Activated T-cell treated with anti-CD3 and anti-CD28 coated beads, Interleukin-2, amount 50 U/mL, for 1 hour (primary cell): ENCODE measurements at places on chromosomes 6 and 20.

DNA sequence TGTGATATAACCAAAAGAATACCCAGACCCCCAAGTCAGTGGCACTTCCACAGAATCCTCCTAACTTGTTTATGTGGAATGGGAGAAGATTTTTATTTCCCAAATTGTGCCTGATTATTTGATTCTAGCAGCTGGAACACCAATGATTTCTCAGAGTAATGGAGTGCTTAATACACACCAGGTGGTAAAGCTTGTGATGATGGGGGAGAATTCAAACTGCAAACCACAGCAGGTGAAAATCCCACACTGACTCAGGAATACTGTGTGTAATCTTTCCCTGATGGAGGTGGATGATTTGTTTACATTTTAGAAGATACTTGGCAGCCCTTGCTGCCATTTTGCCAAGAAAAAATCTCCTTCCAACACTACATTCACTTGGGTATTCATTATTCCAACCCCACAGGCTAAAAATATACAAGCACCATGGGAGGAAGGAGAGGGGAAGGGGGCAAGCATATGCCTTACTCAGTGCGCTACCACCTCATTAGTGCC is 212.7 kb upstream of the PLN start:
- no peak for DNase-seq

DNA sequence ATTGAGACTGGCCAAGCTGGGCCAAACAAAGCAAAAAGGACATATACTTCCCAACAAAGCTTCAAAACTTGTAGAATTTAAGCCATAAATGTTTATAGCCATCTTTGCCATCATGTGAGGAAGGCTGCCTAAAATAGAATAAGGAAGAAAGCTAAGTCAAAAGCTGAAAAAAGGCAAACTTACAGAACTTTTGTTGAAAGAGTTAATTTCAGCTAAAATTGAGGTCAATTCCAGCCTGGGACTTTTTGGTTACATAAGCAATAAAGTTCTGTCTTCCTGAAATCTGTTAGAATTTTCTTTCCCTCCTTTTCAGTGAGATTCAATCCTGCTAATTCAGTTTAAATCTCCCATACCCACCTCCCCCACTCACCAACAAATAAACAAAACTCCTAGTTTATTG is 227.9 kb upstream of the MARCKS start:
- DNase-seq = no peak

- peak; percentile 83 for DNase-seq
These were observed 14.5 kb downstream of the GNL1 start for GRCh38 chr6:30541515-30542403.

- no peak for DNase-seq
These were observed 12.9 kb downstream of the BTN2A1 start for GRCh38 chr6:26470643-26471042.

DNA sequence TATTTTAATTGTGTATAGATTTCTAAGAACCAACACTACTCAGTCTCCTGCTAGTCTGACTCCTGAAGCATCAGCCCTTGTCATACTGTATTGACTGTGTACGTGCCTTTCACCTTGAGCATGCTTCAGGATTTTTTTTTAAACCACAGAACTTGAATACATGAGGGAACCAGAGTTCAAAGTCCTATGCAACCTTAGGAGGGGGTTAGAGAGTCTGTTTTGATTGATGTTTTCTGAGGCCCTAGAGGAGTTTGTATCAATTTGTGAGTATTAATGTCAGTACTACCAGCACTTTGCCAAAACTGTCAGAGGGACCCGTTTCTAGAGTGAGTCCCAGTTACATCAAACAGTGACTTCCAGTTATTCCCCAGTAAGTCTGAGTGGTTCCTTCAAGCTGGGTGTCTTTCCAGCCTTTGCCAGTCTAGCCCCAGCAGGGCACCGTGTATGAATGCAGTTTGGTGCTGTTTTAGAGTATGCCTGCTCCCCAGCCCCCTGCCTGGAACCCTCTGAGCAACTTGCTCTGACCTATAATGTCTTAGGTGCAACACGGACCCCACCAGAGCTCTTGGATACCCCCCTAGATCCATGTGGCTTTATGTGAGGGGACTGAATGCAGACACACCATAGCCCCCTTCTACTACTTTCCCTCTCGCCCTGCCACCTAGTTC is 8.5 kb downstream of the TP53INP2 start:
- DNase-seq = no peak

GRCh38 chr6:36357872-36358225 is 21.2 kb upstream of the BNIP5 start:
- no peak for DNase-seq

DNA sequence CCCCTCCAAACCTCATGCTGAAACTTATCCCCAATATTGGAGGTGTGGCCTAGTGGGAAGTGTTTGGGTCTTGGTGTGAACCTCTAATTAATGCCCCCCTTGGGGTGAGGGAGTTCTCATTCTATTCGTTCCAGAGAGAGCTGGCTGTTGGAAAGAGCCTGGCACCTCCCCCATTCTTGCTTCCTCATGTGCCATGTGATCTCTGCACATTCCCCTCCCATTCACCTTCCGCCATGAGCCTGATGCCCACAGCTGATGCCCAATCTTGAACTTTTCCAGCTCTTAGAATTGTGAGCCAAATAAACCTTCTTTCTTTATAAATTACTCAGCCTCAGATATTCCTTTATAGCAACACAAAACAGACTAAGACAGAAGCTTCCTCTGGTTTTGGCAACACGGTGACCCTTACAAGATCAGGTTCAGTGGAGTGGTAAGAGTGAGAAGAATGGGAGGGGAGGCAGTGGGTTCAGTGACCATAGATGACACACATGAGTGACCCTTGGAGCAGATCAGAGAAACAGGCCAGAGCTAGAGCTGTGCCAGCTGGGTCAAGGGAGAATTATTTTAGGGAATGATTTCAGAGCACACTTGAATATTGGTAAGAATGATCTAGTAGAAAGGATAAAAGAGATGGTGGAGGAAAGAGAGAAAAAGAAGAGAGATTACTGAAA is 176.4 kb downstream of the LY86 start:
- no peak for DNase-seq

DNA sequence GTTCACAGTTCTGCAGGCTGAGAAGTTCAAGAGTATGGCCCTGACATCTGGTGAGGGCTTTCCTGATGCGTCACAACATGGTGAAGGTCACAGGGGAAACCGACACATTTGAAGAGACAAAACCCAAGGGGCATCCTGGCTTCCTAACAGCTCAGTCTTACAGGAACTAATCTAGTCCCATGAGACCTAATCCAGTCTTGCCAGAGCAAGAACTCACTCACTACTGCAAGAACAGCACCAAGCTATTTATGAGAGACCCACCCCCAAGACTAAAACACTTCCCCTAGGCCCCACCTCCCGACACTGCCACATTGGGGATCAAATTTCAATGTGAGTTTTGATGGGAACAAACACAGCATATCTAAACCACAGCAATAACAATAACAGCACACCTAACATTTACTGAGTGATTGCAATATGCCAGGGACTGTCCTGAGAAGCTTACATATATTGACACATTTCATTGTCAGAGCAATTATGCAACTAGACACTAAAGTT is 46.6 kb downstream of the TPBG start:
- DNase-seq = no peak

- no peak for DNase-seq
These were observed 79.9 kb upstream of the LY86 start for GRCh38 chr6:6508643-6509042.

GRCh38 chr20:31841928-31842327 is 3.5 kb downstream of the FOXS1 start:
- DNase-seq = no peak

DNA sequence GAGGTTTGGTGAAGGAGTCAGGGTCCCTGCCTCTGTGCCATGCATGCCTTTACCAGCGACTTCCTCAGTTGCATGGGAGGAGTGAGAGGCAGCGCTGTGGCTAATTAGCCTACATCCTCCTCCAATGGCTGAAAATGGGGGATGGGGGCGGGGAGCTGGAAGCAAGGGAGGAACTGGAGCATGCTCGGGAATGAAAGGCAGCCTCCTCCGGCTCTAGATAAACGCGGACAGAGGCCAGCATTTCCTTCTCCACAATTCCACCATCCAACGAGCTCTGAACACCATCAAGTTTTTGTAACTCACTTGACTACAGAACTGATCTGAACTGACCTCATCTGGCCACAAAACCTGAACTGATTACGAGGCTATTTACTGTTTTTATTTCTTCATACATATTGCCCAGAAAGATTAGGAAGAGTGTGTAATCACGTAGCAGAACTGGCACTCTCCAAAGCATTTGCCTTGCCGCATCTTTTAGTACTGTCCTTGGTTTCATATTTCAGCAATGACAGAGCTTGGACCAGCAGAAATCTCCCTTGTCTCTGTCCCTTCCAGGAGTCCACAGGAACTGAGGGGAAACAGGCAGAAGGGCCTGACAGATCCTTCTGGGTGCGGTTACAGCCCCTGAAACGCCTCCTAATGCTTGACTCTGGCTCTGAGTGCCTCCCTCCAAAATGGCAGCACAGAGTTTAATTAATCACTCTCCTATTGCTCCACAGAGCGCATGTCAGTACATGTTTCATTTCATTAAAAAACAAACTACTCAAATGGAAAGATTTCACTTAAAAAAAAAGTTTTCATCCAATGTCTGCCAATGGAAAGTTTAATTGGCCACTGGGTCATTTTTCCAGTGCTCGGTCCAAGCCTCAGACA is 58.2 kb upstream of the TRAF3IP2 start:
- no peak for DNase-seq

DNA sequence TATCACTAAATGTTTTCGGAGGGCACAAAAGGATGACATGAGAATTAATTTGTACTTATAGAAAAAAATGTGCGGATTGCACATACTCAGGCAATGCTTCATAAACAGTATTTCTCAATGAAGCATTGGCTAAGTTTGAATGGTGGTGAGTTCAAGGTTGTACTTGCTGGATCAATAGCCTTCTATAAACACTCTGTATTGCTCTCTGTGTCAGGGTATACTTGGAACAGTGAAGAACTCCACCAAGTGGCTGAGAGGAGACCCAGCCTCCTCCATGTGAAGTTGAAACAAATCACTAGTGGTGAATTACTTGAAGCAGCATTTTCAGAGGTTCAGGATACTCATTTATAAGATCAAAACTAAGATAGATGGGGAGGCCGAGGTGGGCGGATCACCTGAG is 360.6 kb downstream of the RIMS1 start:
- DNase-seq = no peak

DNA sequence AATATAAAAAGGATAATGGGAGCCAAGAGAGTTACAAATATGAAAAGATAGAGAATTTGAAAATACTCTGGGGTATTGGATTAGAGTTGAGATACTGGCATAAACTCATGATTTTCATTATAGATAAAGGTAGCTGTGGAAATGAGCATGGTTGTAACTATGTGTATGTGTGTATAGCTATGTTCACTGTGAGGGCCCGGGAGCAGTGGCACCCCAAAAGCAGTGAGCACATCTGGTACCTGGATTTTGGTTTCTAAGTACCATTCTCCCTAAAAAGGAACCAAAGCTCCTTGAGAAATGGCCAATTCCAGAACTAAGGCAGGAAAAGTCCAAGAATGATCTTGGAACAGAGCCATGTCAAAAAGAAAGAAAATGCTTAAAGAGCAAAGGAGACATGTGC is 202.4 kb upstream of the QKI start:
- DNase-seq = no peak

- no peak for DNase-seq
These were observed 39.5 kb downstream of the HDDC2 start for GRCh38 chr6:125262016-125263013.

DNA sequence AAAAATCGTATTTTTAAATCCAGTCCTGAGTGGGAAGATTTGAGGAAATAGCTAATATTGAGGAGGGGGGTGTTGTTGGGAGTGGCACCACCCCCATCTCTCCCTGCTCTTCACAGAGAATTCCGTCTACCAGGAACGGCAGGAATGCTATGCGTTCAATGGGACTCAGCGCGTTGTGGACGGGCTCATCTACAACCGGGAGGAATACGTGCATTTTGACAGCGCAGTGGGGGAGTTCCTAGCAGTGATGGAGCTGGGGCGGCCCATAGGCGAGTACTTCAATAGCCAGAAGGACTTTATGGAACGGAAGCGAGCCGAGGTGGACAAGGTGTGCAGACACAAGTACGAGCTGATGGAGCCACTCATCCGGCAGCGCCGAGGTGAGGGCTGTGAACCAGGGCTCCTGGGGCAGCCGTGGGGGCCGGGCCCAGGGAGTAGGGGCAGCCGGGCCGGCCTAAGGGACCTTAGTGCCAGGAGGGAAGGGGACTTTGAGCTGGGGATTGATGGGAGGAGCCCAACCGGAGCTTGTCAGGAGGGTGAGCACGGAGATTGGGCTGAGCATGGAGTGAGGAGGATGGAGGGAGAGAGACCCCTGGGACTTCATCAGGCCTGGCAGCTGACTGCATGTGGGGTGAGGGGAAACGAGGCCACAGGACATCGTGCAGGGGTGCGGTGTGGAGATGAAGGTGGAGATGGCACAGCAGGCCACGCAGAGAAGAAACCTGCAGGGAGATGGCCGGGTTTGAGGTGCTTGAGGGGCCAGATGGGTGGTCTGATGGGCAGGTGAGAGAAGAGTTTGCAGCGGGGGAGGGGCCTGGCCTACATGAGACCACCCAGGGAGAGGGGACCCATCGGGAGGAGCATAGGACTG is 41.3 kb downstream of the HLA-DPB1 start:
- no peak for DNase-seq

- DNase-seq = no peak
These were observed 10.6 kb downstream of the MYB start for GRCh38 chr6:135191508-135192255.

- DNase-seq = no peak
These were observed 114.3 kb upstream of the SLC2A12 start for GRCh38 chr6:134166511-134167261.

GRCh38 chr6:143375022-143375585 is 75.4 kb downstream of the ADAT2 start:
- no peak for DNase-seq

DNA sequence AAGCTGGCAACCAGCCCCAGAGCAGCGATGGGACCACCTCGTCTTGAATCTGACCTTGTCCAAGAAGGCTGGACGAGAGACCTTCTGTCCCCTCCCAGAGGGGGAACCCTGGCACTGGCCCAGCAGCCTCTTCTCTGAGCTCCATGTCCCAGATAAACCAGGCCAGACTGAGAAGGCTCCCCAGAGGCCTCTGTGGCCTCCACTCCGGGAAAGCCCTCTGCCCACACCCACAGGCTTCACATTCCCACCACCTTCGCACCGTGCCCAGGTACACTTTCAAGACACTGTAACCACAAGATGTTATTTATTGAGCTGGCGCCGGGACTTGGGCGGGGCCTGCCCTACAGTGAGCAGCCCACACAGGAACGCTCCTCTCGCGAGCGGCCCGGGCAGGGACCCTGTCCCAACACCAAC is 33.2 kb downstream of the ADA start:
- peak; percentile 51 for DNase-seq

- no peak for DNase-seq
These were observed 2.8 kb upstream of the MC3R start for GRCh38 chr20:56245761-56246160.
